ENCODE measurements at places on chromosomes 1 and 21. TPM values are rescaled to one million over a fixed set of nuclear protein-coding genes. Genes with fewer than 3 reads are reported as not detected.

SHISAL2A gene
- 2.2 TPM for polyA plus RNA-seq

XPR1 gene
- 46.2 TPM for polyA plus RNA-seq

PTGS2 gene
- 0.78 TPM for polyA plus RNA-seq

KIAA0040 gene
- 18.0 TPM for polyA plus RNA-seq

SLC30A10 gene
- 0.23 TPM for polyA plus RNA-seq

HCN3 gene
- polyA plus RNA-seq = 13.9 TPM

KCNT2 gene
- polyA plus RNA-seq = 12.5 TPM

HSF2BP gene
- 3.0 TPM for polyA plus RNA-seq

NCF2 gene
- polyA plus RNA-seq = 2.9 TPM

TRAPPC3 gene
- polyA plus RNA-seq = 64.9 TPM

SPRR2B gene
- polyA plus RNA-seq = not detected

LCE1D gene
- polyA plus RNA-seq = not detected
